K562 (cell line): ENCODE measurements at places on chromosomes 13 and 19.

- no peak for DNase-seq
These were observed 6.6 kb downstream of the ERCC1 start for GRCh38 chr19:45417151-45417550.

DNA sequence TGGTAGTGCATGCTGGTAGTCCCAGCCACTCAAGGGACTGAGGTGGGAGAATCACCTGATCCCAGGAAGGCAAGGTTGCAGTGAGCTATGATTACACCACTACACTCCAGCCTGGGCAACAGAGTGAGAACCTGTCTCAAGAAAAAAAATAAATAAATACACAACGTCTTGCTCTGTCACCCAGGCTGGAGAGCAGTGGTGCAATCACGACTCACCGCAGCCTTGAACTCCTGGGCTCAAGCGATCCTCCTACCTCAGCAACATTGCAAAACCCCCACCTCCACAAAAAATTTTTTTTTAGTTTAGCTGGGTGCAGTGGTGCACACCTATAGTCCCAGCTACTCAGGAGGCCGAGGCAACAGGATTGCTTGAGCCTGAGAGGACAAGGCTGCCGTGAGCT, 8.8 kb downstream of the TPM4 start:
- DNase-seq = no peak

GRCh38 chr19:56597696-56598095, 2.6 kb downstream of the ZNF71 start:
- DNase-seq = no peak

GRCh38 chr19:35755550-35756376, 1.1 kb downstream of the HSPB6 start:
- DNase-seq = no peak

- no peak for DNase-seq
These were observed 102.7 kb downstream of the ZAR1L start for GRCh38 chr13:32212421-32212820.

GRCh38 chr13:30963791-30964190, 31.3 kb downstream of the TEX26 start:
- DNase-seq = no peak

DNA sequence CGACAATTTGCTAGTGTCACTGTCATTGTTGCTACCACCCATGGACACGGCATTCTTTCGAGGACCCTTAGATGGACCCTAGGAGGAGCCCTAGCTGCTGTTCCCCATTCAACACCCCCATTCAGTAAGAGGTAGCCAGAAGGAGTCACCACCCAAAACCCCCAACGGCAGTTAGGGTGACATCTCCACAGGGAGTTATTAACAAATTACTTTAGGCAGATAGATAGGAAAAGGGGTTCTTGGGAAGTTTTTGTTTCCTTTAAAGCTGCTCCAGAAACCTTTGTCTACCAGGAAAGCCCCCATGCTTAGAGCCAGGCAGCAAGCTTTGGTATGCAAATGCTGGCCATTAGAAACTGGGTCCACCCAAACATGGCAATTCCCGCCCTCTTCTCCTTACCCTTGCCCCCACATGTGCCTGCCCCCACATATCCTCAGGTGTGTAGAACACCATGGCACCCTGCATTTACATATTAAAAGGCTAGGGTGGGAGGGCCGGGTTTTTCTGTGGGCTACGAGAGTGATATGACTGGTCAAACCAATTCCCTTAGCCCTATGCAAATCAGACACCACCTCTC, 190.9 kb downstream of the SLITRK6 start:
- DNase-seq = no peak

DNA sequence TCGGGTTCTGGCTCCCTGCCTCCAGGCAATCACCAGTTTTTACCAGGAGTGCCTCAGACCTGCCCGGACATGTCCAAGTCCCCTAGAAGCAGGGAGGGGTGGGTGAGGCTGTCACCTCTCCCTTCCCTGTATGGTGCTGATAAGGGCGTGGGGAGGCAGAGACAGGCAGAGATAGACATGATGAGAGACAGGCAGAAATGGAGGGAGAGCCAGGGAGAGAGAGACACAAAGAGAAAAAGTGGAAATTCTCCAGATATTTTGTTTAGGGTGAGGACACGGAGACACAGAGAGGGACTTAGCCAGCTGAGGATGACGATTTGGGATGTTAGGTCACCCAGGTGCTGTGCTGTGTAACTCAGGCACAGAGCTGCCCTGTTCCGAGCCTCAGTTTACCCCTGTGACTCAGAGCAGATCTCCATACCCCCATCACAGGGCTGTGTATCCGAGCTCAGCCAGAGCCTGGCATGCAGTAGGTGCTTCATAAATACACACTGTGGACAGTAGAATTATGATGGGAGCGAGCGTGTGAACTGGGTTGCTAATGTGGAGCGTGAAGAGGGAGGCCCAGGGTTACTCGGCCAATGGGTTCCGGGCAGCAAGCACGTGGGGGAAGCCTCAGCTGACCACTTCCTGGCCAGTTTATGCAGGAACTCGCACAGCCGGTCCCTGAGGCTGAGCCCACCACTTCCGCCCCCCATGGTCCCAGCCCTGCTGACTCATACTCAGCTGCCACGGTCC, 11.9 kb upstream of the GDF15 start:
- DNase-seq = peak; percentile 97

DNA sequence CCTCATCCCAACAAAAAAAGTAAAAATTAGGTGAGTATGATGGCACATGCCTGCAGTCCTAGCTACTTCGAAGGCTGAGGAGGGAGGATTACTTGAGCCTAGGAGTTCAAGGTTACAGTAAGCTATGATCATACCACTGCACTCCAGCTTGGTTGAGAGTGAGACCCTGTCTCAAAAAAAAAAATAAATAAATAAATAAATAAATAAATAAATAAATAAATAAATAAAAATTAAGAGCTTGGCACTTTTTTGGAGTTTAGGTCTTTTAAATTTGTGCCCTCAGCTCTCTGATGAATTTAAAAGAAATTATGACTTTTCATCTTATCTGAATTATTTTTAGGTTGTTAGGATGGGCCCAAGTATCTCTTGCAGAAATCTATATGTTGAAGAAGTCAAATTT, 8.9 kb downstream of the ZNF420 start:
- DNase-seq = no peak

DNA sequence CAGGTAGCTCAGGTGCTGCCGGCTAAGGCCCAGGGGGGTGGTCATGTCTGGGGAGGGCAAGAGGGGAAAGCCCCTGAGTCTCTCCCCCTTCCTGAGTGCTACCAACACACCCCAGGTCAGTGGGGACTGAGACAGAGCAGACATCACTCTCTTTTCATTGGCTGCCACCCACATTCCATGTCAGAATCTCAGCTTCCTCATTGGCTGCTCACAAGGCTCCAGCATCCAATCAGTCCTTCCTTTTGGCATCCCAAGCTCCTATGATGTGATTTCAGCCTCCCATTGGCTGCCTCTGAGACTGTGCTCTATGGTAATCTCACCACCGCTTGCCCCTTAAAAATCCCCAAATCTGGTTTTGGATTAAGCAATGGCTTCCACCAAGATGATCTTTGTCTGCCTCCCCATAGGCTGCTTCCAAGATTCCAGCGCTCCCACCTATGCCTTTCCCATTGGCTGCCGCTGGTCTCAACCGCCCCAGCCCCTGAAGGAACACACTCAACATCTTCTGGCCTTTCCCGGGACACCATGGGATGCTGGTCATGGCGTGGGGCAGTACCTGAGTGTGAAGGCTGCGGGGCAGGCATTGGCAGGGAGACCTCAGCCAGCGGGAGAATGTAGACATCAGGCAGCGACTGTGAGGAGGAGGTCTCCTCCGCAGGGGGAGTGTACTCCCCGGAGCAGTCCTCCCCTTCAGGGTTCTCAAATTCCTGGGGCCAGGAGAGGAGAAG, 2.0 kb downstream of the LMTK3 start:
- DNase-seq = peak; percentile 76

GRCh38 chr13:40047322-40047771, 391.9 kb downstream of the COG6 start:
- no peak for DNase-seq

- no peak for DNase-seq
These were observed 53.5 kb downstream of the KATNAL1 start for GRCh38 chr13:30253830-30254229.

- DNase-seq = no peak
These were observed 232.3 kb downstream of the FGF14 start for GRCh38 chr13:102169471-102170015.
